CD8-positive, alpha-beta T cell (primary cell): ENCODE measurements at places on chromosomes 5 and 9.

GRCh38 chr9:136865768-136866103, 372 bp downstream of the EDF1 start:
- DNase-seq, result peak; percentile 29

DNA sequence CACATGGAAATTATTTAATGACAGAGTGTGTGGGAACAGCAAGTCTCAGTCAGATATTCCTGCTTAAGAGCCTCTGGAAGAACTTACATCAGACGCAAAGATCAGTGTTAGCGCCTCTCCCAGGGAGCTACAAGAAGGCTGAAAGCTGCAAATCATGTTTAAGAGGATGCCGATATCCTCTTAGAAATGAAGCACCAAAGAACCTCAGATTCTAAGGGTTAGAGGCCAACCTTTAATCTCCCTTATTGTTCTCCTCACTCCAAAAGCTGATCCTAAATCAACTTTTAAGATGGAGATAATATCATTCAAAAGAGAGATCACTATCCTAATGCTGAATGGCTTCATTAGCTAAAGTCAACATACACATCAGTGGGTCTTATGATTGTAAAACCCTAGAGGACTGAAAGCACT, 160.6 kb downstream of the NFIB start:
- no peak for DNase-seq

GRCh38 chr5:171418982-171419687, at the start of gene FGF18:
Gene FGF18, plus strand, starts transcription at chr5:171419647. Its CDS starts 553 bp downstream, at chr5:171420200.
- DNase-seq, result peak; percentile 57

GRCh38 chr9:106467865-106468164, 395.2 kb upstream of the ZNF462 start:
- no peak for DNase-seq
